ENCODE measurements at places on chromosomes 3 and 15. TPM values are rescaled to one million over a fixed set of nuclear protein-coding genes. Genes with fewer than 3 reads are reported as not detected.

DNA sequence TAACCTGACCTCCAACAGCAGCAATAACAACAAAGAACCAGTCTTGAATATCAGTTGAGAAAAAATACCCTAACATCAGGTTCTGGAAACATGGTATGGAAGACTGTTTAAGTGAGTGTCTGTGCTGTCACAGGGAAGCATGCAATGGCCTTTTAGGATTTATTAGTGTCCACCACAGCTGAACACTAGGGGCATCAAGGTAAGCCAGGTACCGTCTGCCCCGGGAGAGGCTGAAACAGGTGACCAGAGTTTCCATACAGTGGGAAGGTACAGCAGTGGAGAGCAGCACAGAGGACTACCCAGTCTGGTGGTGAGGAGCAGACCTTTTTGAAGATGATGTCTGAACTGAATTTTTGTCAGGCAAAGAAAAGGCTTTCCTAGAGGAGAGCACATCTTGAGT is 18.4 kb downstream of the ZDHHC23 start:
- peaks cover 21% of the 10 kb centered on the region for H3K4me1 ChIP-seq
- H3K27ac ChIP-seq = no peak overlapping the region
- peaks cover under 1% of the 10 kb centered on the region for H3K36me3 ChIP-seq

GRCh38 chr3:135239615-135239884 is 444.5 kb downstream of the EPHB1 start:
- no peak for DNase-seq
- H3K36me3 ChIP-seq = peaks cover 6% of the 10 kb centered on the region
- H3K27me3 ChIP-seq = no peaks in the 10 kb centered on the region
- H3K4me3 ChIP-seq = no peak overlapping the region
- peaks cover 29% of the 10 kb centered on the region for H3K4me1 ChIP-seq
- H3K27ac ChIP-seq = no peak overlapping the region

GRCh38 chr15:78866803-78867202 is 5.9 kb upstream of the MORF4L1 start:
- peaks cover 9% of the 10 kb centered on the region for H3K4me1 ChIP-seq
- H3K27ac ChIP-seq = no peak overlapping the region
- no peak overlapping the region for H3K4me3 ChIP-seq

DNA sequence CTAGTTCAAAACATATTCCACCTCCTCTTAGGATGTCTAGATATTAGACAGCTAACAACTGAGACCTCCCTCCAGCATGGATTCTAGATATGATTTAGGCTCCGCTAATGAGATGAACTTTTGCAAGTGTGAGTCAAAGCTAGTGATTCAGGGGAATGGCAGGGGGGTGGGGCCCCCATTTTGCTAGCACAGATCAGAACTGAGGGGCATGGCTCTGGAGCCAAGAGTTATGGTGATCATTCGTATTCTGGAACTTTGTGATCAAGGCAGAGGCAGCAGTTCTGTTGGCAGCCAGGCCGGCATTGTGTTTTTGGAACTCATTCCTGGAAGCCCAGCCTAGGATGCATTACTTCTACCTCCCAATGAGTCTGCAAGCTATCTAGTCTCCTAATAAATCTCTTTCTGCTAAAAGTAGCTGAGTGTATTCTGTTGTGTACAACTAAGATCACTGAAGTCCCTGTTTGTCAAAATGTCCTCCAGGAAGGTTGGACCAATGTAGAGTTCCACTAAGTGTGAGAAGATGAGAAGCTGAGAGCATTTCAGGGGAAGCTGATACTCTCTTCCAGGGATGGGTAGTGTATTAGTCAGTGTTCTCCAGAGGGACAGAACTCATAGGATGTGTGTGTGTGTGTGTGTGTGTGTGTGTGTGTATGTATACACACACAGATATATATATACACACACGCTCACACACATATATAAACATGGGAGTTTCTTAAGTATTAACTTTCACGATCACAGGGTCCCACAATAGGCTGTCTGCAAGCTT is 312.7 kb downstream of the TLE3 start:
- H3K36me3 ChIP-seq = no peaks in the 10 kb centered on the region
- H3K4me3 ChIP-seq = no peak overlapping the region
- H3K27me3 ChIP-seq = no peaks in the 10 kb centered on the region
- peaks cover 15% of the 10 kb centered on the region for H3K4me1 ChIP-seq
- no peak for DNase-seq

GRCh38 chr15:53834214-53834613 is 74.8 kb upstream of the WDR72 start:
- peaks cover 45% of the 10 kb centered on the region for H3K4me1 ChIP-seq
- no peak overlapping the region for H3K27ac ChIP-seq
- 0 out of 2 replicates have a peak, but pooled peaks cover 3% of the 10 kb centered on the region for H3K27me3 ChIP-seq
- no peak for DNase-seq
- H3K4me3 ChIP-seq = no peak overlapping the region

DNA sequence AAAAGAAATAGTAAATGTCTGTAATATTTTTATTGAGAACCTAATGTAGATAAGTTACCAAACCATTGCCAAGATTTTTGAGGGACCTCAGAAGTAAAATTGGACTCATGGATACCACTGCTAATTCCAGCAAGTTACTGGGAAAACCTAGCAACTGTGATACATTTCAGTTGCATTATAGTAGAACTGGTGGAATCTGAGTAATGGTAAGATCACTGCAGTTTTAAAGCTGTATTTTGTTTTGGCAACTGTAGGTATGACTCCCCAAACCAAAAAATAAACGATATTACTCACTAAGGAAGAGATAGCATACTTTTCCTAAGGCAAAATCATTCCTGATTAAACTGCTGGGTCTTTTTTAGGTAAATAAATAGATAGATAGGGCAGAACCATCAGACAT is 54.0 kb downstream of the ARMC8 start:
- no peak for DNase-seq
- no peaks in the 10 kb centered on the region for H3K4me1 ChIP-seq
- H3K36me3 ChIP-seq = peaks cover 36% of the 10 kb centered on the region
- H3K4me3 ChIP-seq = no peak overlapping the region

CKMT1A gene
- 37.4 TPM for total RNA-seq

- H3K4me3 ChIP-seq = peak overlapping the region; percentile 79
- peaks cover 24% of the 10 kb centered on the region for H3K4me1 ChIP-seq
- no peaks in the 10 kb centered on the region for H3K36me3 ChIP-seq
- no peak for DNase-seq
- no peak overlapping the region for H3K27ac ChIP-seq
- H3K27me3 ChIP-seq = peaks cover 6% of the 10 kb centered on the region
Measured at GRCh38 chr15:77069521-77070121, 1.3 kb downstream of the TSPAN3 start.

DNA sequence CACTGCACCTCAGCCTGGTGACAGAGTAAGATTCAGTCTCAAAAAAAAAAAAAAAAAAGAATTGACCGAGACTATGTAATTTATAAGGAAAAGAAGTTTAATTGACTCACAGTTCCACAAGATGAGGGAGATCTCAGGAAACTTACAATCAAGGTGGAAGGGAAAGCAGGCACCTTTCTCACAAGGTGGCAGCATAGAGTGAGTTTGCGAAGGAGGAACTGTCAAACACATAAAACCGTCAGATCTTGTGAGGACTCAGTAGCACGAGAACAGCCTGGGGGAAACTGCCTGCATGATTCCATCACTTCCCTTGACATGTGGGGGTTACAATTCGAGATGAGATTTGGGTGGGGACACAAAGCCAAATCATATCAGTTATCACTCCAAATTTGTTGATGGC is 380.9 kb downstream of the EDEM1 start:
- H3K4me3 ChIP-seq = no peak overlapping the region
- H3K36me3 ChIP-seq = peaks cover 36% of the 10 kb centered on the region
- H3K27ac ChIP-seq = no peak overlapping the region
- H3K27me3 ChIP-seq = no peaks in the 10 kb centered on the region
- DNase-seq = peak; percentile 13

GRCh38 chr3:95154766-95155165 is 1091.9 kb downstream of the NSUN3 start:
- H3K36me3 ChIP-seq = peaks cover 18% of the 10 kb centered on the region
- DNase-seq = no peak
- H3K4me3 ChIP-seq = no peak overlapping the region
- peaks cover 8% of the 10 kb centered on the region for H3K4me1 ChIP-seq
- H3K27me3 ChIP-seq = no peaks in the 10 kb centered on the region

GRCh38 chr3:40053663-40054062 is 244.3 kb downstream of the MYRIP start:
- H3K4me3 ChIP-seq = no peak overlapping the region
- no peaks in the 10 kb centered on the region for H3K27me3 ChIP-seq
- H3K36me3 ChIP-seq = peaks cover 14% of the 10 kb centered on the region
- H3K27ac ChIP-seq = no peak overlapping the region
- no peak for DNase-seq
- H3K4me1 ChIP-seq = no peaks in the 10 kb centered on the region

DNA sequence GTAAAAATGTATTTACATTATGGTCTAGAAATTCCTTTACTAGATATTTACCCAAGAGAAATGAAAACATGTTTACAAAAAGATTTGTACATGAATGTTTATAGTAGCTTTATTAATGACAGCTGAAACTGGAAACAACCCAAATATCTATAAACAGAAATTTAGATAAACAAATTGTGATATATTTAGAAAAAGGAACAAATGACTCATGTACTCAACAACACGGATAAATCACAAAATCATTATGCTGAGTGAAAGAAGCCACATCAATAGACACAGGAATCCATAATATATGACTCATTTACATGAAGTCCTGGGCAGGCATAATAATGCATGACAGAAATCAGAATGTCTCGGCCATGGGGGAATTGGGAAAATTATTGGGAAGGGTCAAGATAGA is 1020.2 kb downstream of the SQOR start:
- no peak for DNase-seq
- no peaks in the 10 kb centered on the region for H3K27me3 ChIP-seq
- H3K27ac ChIP-seq = no peak overlapping the region
- no peaks in the 10 kb centered on the region for H3K36me3 ChIP-seq
- H3K4me3 ChIP-seq = no peak overlapping the region

SAXO2 gene
- total RNA-seq = 3.8 TPM

FOXL2NB gene
- total RNA-seq = 5.1 TPM

ROBO1 gene
- total RNA-seq = 107 TPM

SUSD5 gene
- 1.6 TPM for total RNA-seq

GOLGA8G gene
- total RNA-seq = not detected

- DNase-seq = no peak
- no peaks in the 10 kb centered on the region for H3K27me3 ChIP-seq
- no peak overlapping the region for H3K27ac ChIP-seq
- H3K36me3 ChIP-seq = no peaks in the 10 kb centered on the region
Measured at GRCh38 chr3:140007911-140008869, 73.2 kb downstream of the CLSTN2 start.

DNA sequence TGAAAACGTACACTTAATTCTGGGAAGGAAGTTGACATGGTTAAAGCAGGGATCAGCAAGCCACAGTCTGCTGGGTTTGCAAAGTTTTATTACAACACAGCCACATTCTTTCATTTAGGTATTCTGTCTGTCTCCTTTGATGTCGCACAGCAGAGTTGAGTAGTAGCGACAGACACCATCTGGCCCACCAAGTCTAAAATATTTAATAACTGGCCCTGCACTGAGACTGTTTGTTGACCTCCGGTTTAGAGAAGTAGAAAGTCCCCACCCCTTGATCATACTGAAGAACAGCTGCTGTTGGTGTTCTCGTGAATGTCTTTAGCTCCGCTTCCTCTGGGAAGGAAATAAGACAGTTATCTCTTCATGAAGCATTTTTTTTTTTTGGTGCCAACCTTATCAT is 66.2 kb downstream of the MCTP2 start:
- H3K27me3 ChIP-seq = no peaks in the 10 kb centered on the region
- H3K4me1 ChIP-seq = no peaks in the 10 kb centered on the region
- no peak for DNase-seq
- no peak overlapping the region for H3K4me3 ChIP-seq
- H3K36me3 ChIP-seq = peaks cover 12% of the 10 kb centered on the region

DNA sequence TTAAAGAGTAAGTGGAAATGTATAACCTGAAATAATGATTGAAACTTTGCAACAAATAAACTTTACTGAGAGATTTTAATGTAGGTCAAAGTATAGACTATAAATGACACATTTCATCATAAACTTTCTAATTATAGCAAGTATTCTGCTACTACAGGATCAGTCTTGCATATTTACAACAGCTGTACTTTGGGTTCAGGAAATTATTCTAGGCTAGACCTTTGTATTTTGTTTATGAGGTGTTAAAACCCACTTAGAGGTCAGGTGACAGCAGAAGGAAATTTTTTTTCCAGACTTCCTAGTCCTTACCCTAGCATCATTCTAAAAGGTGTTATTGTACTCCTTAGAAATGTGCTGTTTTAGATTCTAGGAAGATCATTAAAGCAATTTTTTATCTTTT is 2.3 kb downstream of the RNF7 start:
- H3K4me1 ChIP-seq = peaks cover 21% of the 10 kb centered on the region
- no peak for DNase-seq
- peak overlapping the region; percentile 96 for H3K4me3 ChIP-seq
- no peaks in the 10 kb centered on the region for H3K27me3 ChIP-seq
- H3K27ac ChIP-seq = no peak overlapping the region

DNA sequence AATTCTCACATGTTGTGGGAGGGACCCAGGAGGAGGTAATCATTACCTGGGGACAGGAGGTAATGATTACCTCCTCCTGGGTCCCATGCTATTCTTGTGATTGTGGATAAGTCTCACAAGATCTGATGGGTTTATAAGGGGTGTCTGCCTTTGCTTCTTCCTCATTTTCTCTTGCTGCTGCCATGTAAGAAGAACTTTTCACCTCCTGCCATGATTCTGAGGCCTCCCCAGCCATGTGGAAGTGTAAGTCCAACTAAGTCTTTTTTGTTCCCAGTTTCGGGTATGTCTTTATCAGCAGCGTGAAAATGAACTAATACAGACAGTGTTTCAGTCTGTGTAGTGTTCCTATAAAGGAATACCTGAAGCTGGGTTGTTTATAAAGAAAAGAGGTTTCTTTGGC is 13.1 kb upstream of the KCTD6 start:
- H3K27me3 ChIP-seq = no peaks in the 10 kb centered on the region
- H3K36me3 ChIP-seq = no peaks in the 10 kb centered on the region
- peaks cover 6% of the 10 kb centered on the region for H3K4me1 ChIP-seq
- no peak for DNase-seq
- no peak overlapping the region for H3K4me3 ChIP-seq

GRCh38 chr15:65263313-65263712 is 23.4 kb downstream of the PARP16 start:
- H3K36me3 ChIP-seq = peaks cover 8% of the 10 kb centered on the region
- peaks cover 27% of the 10 kb centered on the region for H3K4me1 ChIP-seq
- DNase-seq = no peak
- no peak overlapping the region for H3K4me3 ChIP-seq
- no peaks in the 10 kb centered on the region for H3K27me3 ChIP-seq

GRCh38 chr15:38683382-38684242 is 119.0 kb upstream of the RASGRP1 start:
- H3K4me3 ChIP-seq = no peak overlapping the region
- peak; percentile 65 for DNase-seq
- no peaks in the 10 kb centered on the region for H3K36me3 ChIP-seq
- H3K27ac ChIP-seq = no peak overlapping the region

GRCh38 chr15:70856884-70857561 is 3.1 kb upstream of the LARP6 start:
- H3K4me1 ChIP-seq = peaks cover 8% of the 10 kb centered on the region
- H3K36me3 ChIP-seq = no peaks in the 10 kb centered on the region
- peaks cover 29% of the 10 kb centered on the region for H3K27me3 ChIP-seq
- DNase-seq = no peak
- no peak overlapping the region for H3K27ac ChIP-seq

- H3K4me1 ChIP-seq = peaks cover 13% of the 10 kb centered on the region
- no peak overlapping the region for H3K4me3 ChIP-seq
- H3K27me3 ChIP-seq = no peaks in the 10 kb centered on the region
- H3K36me3 ChIP-seq = peaks cover 37% of the 10 kb centered on the region
- DNase-seq = no peak
- no peak overlapping the region for H3K27ac ChIP-seq
Measured at GRCh38 chr3:179036226-179036625, 35.4 kb downstream of the ZMAT3 start.

- H3K36me3 ChIP-seq = no peaks in the 10 kb centered on the region
- peaks cover 6% of the 10 kb centered on the region for H3K4me1 ChIP-seq
- DNase-seq = no peak
- H3K27ac ChIP-seq = no peak overlapping the region
- H3K4me3 ChIP-seq = no peak overlapping the region
- no peaks in the 10 kb centered on the region for H3K27me3 ChIP-seq
Measured at GRCh38 chr3:114456742-114457141, 162.9 kb downstream of the TIGIT start.
